ENCODE measurements at places on chromosomes 7 and 10.

DNA sequence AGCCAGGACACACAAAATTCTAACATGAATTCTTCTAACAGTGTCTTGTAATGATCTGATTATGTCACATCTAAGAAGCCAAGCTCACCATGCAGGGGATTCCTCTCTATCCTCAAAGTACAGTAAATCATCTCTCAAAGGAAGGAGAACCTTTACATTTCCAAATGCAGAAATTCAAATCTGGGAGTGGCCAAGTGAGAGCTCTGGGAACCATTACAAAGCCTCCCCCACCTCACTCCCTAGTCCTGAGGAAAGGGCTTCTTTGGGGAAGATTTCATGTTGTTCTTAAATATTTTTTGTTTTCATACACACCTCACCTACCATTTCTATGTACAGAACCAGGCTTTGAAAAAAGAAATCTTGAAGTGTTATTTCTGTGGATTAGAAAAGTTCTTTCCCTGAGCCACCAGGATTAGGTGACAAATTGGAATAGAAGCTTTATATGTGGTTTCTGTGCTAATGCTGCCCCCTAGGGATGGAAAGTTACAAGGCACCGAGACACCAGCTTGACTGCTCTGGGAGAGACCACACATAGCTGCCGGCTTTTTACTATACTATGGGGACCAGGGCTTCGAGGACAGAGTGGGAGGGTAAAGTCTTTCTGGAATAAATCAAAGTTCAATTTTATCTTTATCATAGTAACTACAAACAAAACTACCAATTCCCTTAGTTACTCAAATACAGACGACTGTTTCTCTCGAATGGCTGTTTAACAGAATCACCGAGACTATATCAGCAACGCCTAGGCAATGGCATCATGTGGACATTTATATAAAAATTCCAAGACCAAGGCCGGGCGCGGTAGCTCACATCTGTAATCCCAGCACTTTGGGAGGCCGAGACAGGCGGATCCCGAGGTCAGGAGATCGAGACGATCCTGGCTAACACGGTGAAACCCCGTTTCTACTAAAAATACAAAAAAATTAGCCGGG, 116.1 kb downstream of the RNF216 start:
- peak; percentile 95 for DNase-seq

GRCh38 chr7:35820858-35821257, 20.0 kb downstream of the SEPTIN7 start:
- DNase-seq: no peak

DNA sequence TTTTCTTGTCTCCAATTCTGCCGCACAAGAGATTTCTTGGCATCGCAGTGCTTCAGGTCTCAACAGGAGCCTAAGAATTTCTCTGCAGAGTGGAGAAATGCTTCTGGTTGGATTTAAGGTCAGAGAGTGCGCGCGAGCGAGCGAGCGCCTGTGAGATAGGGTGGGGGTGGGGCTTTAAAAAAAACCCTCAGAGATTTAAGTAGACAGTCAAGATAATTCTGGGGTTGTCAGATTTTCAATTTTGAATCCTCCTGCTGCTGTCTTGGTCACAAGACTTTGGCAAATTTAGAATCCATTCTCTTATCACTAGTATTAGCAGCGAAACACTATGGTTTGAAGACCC, 49.7 kb downstream of the CPEB3 start:
- DNase-seq: peak; percentile 80

DNA sequence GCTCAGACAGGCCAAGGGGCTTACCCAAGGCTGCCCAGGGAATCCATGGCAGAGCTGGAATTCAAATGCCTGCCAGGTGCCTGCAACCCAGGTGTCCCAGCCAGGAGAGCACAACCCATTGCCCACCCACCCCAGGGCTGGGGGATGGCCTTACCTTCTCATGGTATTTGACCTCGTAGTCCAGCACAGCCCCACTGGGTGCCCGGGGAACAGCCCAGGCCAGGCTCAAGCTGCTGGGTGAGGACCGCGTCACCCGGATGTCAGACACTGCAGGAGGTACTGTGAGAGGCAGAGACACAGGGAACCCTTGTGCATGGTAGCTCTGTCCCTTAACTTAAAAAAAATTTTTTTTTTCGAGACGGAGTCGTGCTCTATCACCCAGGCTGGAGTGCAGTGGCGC, 9.0 kb downstream of the EPHB4 start:
- no peak for DNase-seq

- no peak for DNase-seq
These were observed 2.9 kb downstream of the CYTH3 start for GRCh38 chr7:6269527-6269926.

GRCh38 chr10:48782386-48782785, 97.7 kb downstream of the WDFY4 start:
- DNase-seq: no peak

DNA sequence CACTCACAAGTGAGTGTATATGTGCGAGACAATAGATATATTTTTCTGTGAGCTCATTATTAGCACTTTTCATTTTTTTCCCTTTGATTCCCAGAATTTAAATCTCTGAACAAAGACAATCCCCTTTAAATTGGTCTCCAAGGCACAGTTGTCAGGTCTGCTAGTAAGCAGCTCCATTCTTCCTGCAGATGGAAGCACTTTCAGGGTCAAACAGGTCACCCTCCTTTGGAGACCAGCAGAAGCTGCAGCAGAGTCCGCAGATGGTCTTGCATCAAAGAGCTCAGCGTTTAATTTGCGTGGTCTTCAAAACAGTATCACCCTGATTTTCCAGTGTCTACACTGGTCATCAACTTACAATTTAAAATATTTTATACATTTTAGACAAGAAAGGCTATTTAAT, 543.8 kb downstream of the ARL4A start:
- DNase-seq: no peak

- DNase-seq: no peak
These were observed 177.6 kb downstream of the GNAI1 start for GRCh38 chr7:80312139-80312661.

DNA sequence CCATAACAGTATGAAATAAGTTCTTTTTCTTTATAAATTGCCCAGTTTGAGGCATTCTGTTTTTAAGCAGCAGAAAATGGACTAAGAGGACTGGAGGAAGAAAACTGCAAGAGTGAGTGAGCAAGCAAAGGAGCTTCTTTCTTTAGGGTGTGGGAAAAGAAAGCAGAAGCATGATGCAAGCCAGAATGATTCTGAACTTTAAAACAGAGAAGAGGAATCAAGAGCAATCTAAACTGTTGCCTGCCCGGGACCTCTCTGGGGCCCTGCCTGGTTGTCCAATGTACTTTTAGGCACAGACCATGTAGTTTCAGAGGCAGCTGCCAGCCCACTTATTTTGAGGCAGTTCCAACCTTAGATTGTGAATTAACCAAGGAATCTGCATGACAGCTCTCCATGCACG, 186.3 kb downstream of the PLPP4 start:
- DNase-seq: no peak

DNA sequence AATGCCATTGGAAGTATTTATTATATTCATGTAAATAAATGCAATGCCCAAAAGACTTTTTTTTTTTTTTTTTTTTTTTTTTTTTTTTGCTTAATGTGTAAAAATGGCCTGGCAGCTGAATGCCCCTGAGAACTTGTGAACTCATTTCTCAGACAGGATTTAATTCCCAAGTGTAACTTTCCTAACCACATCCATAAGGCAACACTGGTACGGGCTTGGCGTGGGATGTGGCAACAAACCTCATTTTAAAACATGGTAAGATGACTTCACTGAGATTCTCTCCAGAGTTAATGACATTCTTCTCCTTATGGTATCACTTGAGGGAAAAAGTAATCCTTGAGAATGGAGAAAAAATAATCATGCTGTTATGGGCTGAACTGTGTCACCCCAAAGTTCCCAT, 150.4 kb downstream of the DGKI start:
- no peak for DNase-seq

DNA sequence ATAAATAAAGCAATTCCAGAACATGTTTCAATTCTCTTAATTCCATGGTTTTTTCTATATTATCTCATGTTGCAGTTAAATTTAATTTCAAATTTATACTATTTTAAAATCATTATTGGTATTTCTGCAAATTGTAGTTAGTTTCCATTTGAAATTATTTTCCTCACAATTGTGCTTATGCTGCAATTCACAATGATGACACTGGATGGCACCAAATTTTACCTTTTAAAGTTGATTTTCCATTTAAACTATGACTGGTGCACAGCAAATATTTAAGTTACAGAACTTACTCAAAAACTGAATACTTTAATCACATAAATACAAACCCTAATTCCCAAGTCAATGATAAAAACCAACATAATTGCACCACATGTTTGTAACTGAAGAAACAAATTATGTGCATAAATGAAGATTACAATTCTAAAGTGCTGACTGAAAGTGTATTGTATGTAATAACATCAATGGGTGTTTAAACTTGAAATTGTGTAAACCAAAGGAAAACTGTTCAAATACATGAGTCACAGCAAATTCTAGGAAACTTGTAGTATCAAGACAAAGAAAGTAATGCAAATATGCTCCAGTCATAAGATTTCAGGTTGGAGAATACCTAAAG, 75.3 kb upstream of the AASS start:
- peak; percentile 45 for DNase-seq

DNA sequence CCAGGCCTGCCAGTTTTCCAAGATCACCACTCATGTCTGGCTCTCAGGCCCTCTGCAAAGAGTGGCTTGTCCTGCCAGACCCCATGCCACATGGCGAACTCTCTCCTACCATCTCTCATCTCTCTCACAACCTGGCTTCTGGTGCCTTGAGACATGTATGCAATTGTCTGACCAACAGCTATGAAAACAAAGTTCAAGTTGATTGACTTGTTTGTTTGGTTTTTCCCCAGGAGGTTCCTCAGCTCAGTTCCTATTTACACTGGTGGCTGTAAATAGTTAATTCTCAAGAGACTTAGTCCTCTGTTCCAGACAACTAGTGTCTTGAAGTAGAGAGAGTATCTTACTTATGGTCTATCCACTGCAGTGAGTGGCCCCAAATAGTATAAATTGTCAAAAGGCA, 131.8 kb downstream of the SNX10 start:
- DNase-seq: no peak

DNA sequence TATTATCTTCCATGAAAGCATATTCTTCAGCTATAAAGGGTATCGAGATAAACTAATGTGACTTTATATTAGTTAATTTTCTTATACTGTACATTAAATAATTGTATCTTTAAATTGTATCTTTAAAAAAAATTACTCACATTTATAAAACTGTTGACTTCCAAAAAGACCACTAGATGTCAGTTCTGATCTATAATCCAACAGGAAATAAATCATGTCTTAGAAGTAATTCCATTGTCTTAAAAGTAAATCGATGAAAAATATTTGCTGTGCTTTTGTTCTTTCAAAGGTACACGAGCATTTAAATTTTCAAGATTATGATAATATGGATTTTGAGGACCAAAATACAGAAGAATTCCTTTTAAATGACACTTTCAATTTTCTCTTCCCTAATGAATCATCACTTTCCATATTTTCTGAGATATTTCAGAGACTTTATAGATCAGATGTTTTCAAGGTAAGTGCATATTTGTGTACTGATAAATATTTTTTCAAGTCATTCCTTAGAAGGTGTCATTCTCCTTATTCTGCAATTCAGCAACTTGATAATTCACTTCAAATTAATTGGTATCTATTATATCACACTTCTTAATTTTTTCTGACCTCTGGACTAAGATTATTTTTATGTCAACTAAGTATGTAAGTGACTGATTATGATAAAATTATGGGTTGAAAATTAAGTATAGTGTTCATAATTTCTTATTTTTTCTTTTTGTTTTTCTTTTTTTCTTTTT, 138.5 kb downstream of the CPED1 start:
- DNase-seq: peak; percentile 18

GRCh38 chr7:73738220-73738611, 386 bp downstream of the ABHD11 start:
- DNase-seq: peak; percentile 42

Measured in pons (tissue), 1 donor.